ENCODE measurements at places on chromosomes 5 and 9. TPM values are rescaled to one million over a fixed set of nuclear protein-coding genes. Genes with fewer than 3 reads are reported as not detected.

- no peaks in the 10 kb centered on the region for H3K27me3 ChIP-seq
- no peaks in the 10 kb centered on the region for H3K36me3 ChIP-seq
- H3K4me3 ChIP-seq = no peak overlapping the region
- H3K27ac ChIP-seq = no peak overlapping the region
- DNase-seq = no peak
- H3K4me1 ChIP-seq = peaks cover 9% of the 10 kb centered on the region
Observed at GRCh38 chr5:156920861-156921431, 42.1 kb downstream of the TIMD4 start.

DNA sequence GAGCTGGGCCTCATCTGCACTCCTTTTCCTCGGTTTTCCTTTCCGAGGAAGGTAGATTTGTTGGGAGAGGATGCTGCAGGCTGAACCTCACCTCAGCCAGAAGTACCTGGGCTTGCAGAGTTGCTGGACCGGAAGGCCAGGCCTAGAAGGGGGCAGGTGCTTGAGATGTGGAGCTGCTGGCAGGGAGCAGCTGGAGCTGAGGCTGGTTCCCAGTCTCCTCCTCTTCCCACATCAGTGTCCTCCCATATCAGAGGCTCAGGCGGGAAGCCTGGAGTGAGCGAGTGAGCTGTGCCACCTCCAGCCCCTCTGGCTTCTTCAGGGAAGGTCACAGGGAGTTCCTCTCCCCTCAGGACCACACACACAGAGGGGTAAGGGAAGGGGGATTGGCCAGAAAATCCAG, 259.4 kb downstream of the GADD45G start:
- H3K27me3 ChIP-seq = peaks cover 89% of the 10 kb centered on the region
- no peak overlapping the region for H3K27ac ChIP-seq
- no peaks in the 10 kb centered on the region for H3K36me3 ChIP-seq
- no peaks in the 10 kb centered on the region for H3K4me1 ChIP-seq
- DNase-seq = no peak
- no peak overlapping the region for H3K4me3 ChIP-seq

GRCh38 chr9:120914396-120914795, 12.2 kb downstream of the TRAF1 start:
- DNase-seq = no peak
- no peaks in the 10 kb centered on the region for H3K36me3 ChIP-seq
- H3K27me3 ChIP-seq = no peaks in the 10 kb centered on the region
- H3K4me3 ChIP-seq = no peak overlapping the region
- no peak overlapping the region for H3K27ac ChIP-seq

DNA sequence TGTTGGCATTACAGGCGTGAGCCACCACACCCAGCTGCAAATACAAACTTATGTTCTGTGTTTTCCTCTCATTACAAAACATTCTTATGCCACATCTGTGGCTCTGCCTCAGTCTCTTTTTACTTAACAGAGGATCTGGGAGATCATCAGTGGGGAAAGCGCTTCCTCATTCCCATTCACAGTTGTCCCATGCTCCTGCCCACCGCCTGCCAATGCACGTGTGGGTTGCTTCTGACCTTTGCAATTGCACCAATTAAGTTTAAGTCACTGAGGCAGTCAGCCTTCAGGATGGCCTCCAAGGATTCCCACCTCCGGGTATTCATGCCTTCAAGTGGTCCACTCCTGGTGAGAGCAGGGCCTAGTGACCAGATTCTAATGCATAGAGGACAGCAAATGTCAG, 34.9 kb upstream of the EEIG1 start:
- no peaks in the 10 kb centered on the region for H3K36me3 ChIP-seq
- H3K27ac ChIP-seq = no peak overlapping the region
- no peak for DNase-seq
- H3K27me3 ChIP-seq = no peaks in the 10 kb centered on the region
- no peak overlapping the region for H3K4me3 ChIP-seq

- H3K4me3 ChIP-seq = no peak overlapping the region
- peaks cover 35% of the 10 kb centered on the region for H3K27me3 ChIP-seq
- H3K4me1 ChIP-seq = peaks cover 7% of the 10 kb centered on the region
- DNase-seq = no peak
Observed at GRCh38 chr9:20237686-20238085, 384.6 kb downstream of the MLLT3 start.

DNA sequence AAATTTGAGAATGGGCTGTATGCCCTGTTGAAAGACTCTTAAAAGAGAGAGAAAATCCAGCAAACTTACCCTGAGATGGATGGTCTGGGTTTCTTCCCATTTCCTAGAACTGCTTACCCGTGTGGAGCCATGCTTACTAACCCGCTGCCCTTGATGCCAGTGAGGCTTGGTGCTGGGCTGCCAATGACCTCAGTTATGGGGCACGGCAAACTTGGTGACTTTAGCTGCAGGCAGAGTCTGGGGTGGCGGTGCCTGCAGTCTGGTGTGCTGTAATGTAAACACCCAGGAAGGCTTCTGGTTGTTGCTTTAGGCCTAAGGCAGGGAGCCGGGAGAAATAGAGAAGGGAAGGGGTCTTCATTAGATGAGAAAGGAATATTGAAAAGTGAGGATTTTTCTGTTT, 7.3 kb upstream of the TENT4A start:
- H3K4me3 ChIP-seq = no peak overlapping the region
- no peaks in the 10 kb centered on the region for H3K27me3 ChIP-seq
- peaks cover 12% of the 10 kb centered on the region for H3K4me1 ChIP-seq

- no peak for DNase-seq
- H3K4me3 ChIP-seq = no peak overlapping the region
- peak overlapping the region; percentile 36 for H3K27ac ChIP-seq
- no peaks in the 10 kb centered on the region for H3K27me3 ChIP-seq
- peaks cover 38% of the 10 kb centered on the region for H3K36me3 ChIP-seq
- H3K4me1 ChIP-seq = peaks cover 30% of the 10 kb centered on the region
Observed at GRCh38 chr5:160486573-160486972, 64.9 kb downstream of the PTTG1 start.

DNA sequence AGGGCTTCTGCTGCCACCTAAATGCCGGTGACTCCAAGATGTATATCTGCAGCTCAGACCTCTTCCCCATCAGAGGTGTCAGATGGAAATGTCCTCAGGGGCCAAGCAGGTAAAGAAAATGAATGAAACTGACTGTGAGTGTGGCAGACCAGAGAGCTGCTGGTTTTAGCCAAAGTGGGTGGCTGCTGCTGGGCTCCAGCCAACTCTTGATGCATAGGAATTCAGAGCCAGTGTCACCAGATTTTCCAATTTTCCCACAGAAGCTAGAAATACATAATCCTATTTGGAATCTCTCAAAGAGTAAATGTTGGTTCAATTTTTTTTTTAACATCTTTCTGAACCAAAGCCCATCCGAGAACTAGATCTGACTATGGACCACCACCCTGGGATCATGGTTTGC, 161.2 kb upstream of the SPRY4 start:
- H3K4me3 ChIP-seq = no peak overlapping the region
- DNase-seq = no peak
- H3K27me3 ChIP-seq = no peaks in the 10 kb centered on the region
- H3K27ac ChIP-seq = no peak overlapping the region
- H3K36me3 ChIP-seq = no peaks in the 10 kb centered on the region
- peaks cover 14% of the 10 kb centered on the region for H3K4me1 ChIP-seq

GRCh38 chr9:119836036-119836435, 466.8 kb upstream of the BRINP1 start:
- no peak overlapping the region for H3K27ac ChIP-seq
- no peaks in the 10 kb centered on the region for H3K27me3 ChIP-seq
- H3K4me3 ChIP-seq = no peak overlapping the region
- no peak for DNase-seq
- no peaks in the 10 kb centered on the region for H3K4me1 ChIP-seq

DNA sequence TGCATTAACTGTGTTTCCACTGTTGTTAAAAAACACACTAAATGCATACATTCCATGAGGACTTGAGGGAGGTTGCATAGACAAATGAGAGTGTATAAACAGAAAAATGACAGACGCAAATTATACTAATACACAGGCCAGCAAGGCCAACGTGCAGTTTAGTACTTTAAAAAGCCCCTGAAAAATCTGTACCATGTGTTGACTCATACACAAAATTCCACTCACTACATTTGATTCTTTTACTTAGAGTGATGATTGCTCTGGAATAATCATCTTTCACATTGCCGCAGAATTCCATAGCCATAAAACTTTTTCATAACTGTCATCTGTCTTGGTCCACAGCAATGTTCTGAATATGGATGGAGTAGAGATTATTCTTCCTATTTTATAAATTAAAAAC, 215.7 kb downstream of the FAM114A2 start:
- no peak for DNase-seq
- H3K4me3 ChIP-seq = no peak overlapping the region
- H3K36me3 ChIP-seq = no peaks in the 10 kb centered on the region
- H3K27me3 ChIP-seq = peaks cover 16% of the 10 kb centered on the region

HTR4 gene
- total RNA-seq = not detected

GABRA6 gene
- not detected for total RNA-seq

All from Calu3 (cell line).